A673 (cell line): ENCODE measurements at places on chromosomes 11 and 22. TPM values are rescaled to one million over a fixed set of nuclear protein-coding genes. Genes with fewer than 3 reads are reported as not detected.
A peak's percentile ranks its signal among the peaks of the same experiment; 100 is the strongest.

DNA sequence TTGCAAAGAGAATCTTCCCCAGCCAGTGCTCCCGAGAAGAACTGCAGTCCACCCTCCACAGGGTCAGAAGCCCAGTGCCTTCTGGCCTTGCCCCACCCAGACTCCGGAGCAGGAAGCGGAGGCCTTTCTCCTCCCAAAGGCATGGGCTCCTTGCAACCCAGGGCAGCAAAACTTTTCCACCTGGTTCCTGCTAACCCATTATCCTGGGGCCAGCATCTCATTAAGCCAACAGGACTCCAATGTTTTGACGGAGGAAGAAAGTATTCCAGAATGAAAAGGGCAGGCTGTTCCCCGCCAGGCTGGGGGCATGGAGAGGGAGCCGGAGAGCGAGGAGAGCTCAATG is 88.1 kb downstream of the RTL6 start:
- no peak for DNase-seq
- H3K27ac ChIP-seq, result no peak overlapping the region
- no peaks in the 10 kb centered on the region for H3K27me3 ChIP-seq
- no peaks in the 10 kb centered on the region for H3K36me3 ChIP-seq
- H3K4me3 ChIP-seq, result no peak overlapping the region
- no peaks in the 10 kb centered on the region for H3K4me1 ChIP-seq

DNA sequence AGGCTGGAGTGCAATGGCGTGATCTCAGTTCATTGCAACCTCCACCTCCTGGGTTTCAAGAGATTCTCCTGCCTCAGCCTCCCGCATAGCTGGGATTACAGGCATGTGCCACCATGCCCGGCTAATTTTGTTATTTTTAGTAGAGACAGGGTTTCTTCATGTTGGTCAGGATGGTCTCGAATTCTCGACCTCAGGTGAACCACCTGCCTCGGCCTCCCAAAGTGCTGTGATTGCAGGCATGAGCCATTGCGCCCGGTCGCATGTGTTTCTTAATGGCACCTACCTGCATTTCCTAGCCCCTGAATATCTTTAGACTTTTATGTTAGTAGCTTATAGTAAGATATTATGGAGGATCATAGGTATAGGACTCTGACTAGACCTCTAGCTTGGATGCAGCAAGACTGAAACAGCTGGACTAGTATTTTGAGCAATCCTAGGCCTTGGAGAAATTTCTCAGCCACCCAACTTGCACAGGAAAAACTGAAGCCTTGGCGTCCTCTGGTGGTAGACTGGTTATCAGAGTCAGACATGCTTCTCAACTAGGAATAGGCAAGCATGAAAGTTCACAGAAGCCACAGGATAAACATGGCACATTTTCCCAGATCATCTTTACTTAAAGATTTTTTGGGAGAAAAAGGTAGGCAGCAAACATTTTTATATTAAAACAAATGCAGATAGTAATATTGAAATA is 22.7 kb upstream of the C1QTNF4 start:
- DNase-seq, result peak; percentile 82
- H3K4me1 ChIP-seq, result no peaks in the 10 kb centered on the region
- no peaks in the 10 kb centered on the region for H3K27me3 ChIP-seq
- no peak overlapping the region for H3K4me3 ChIP-seq
- H3K36me3 ChIP-seq, result peaks cover 47% of the 10 kb centered on the region

- no peaks in the 10 kb centered on the region for H3K36me3 ChIP-seq
- H3K27me3 ChIP-seq, result no peaks in the 10 kb centered on the region
- DNase-seq, result no peak
Measured at GRCh38 chr11:123416566-123416965, 13.5 kb upstream of the GRAMD1B start.

DNA sequence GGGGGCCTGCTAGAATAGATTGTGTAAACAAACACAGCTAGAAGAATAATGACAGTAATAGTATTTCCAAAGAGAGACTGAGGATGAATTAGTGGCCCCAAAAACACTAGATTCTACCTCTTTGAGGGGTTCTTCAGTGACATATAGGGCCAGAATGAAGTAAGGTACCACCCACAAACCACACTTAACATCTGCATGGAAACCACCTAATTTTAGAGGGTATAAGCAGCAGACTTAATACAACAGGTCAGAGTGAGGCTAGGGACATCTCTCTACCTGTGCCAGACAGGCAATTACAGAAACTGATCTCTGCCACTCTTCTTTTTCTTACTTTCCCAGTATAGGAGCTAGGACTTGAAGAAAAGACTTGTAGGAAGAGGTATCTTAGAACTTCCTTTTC is 20.1 kb downstream of the ELP4 start:
- no peak overlapping the region for H3K4me3 ChIP-seq
- DNase-seq, result no peak
- H3K36me3 ChIP-seq, result no peaks in the 10 kb centered on the region
- H3K4me1 ChIP-seq, result no peaks in the 10 kb centered on the region
- no peak overlapping the region for H3K27ac ChIP-seq
- no peaks in the 10 kb centered on the region for H3K27me3 ChIP-seq

Gene APLNR
- total RNA-seq, result 0.66 and 0.67 TPM in 2 replicates

Gene ROBO4
- not detected in 2 replicates for total RNA-seq

GRCh38 chr11:63896071-63896470 is 20.9 kb downstream of the RCOR2 start:
- H3K4me1 ChIP-seq, result peaks cover 11% of the 10 kb centered on the region
- no peak overlapping the region for H3K27ac ChIP-seq
- no peak for DNase-seq
- H3K4me3 ChIP-seq, result no peak overlapping the region
